HFF-Myc (cell line): ENCODE measurements at places on chromosomes 3 and 15.

GRCh38 chr3:23548706-23549105 lies 257.0 kb upstream of the UBE2E1 start:
- no peak for DNase-seq

DNA sequence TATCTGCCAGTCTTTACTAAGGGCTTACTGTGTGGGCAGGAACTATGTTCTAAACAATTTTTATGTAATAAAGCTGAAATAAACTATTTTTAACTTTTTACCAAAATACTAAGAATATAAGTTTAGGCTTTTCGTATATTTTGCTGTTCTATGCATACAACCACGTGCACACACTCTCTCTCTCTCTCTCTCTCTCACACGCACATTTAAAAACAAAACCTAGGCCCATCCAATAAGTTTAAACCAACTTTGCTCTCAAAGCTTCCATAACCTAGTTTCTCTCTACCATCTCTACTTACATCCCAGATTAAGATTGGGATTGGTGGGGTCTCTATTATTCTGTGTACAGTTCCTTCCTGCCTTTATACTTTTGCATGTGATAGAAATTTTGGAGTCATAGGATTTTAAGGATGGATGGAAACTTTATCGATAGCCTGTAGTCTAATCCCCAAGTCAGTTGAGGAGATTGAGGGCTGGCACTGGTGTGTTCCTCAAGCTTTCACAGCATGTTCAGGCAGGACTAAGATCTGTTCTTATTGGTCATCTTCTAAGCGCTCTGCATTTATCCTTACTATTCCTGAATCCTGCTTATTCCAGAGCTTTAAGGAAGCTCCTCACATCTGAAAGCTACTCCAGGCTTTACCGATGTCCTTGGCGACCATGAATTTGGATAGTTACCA lies 1.8 kb downstream of the GPR171 start:
- DNase-seq: no peak

DNA sequence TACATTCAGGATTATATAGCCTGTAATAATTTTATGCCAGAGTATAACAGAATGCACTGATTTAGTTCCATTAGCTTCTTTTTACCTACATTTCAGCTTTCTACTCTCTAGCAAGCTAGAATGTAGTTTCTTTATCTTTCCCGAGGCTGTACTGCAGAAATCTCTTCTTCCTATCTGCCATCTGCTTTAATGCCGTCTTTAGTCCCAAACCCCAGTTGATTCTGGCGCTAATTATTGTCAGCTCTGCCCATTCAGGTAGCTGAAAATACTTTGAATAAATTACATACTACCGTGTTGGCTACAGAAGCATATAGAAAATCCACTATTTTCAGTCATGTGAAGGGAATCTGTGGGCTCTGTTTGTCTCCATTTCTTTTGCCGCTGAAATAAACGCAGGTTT lies 706.7 kb downstream of the NTRK3 start:
- DNase-seq: no peak

DNA sequence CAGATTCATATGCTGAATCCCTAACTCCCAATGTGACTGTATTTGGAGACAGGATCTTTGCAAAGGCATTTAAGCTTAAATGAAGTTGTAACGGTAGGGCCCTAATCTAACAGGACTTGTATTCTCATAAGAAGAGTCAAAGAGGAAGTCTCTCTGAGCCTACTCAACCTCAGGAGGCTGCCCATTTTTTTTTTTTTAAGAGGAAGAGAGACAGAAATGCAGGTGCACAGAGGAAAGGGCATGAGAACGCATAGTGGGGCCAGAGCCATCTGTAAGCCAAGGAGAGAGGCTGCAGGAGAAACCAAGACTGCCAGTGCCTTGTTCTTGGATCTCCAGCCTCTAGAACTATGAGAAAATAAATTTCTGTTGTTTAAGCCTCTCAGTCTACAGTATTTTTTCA lies 28.4 kb downstream of the ZNF860 start:
- DNase-seq: no peak

- DNase-seq: no peak
Measured at GRCh38 chr3:65856907-65857306, 181.8 kb downstream of the MAGI1 start.

DNA sequence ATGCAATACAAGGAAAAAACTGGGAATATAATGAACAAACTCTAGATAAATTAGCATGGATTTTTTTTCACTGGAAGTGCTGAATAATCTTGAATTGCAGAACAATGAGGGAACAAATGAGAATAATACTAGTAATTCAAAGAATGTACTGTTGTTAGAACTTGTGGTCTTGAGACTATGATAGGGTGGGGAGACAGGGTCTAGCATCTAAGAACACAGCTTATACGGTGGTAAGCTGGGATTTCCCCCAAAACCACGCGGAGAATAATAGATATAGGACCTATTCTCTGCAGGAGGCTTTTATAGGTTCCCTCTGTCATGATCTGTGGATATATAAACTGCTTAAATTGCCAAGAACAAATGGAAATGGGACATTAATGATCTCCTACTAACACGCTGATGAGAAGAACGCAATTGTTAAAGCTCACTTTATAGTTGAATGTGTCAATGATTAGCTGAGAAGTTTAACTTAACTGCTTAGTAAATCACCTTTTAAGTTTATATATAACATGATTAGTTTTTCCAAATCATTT lies 692.3 kb downstream of the ZPLD1 start:
- DNase-seq: no peak

DNA sequence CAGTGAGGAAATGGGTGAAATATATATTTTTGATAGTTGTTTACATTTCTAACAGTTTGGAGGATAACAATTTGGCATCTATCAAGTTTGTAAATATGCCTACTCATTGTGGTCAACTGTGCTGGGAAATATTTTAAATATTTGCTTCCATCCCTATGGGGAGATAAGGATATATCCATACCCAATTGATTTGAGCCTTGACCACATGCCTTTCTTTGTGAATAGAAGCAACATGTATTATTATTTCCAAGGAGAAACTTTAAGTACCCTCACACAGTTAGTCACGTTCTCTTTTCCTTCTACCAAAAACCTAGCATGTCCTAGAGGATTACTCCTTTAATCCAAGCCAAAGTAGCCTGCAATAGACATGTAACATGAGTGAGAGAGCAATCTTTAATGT lies 245.4 kb upstream of the CBLB start:
- DNase-seq: no peak

GRCh38 chr3:195774917-195775316 lies 36.8 kb downstream of the MUC4 start:
- DNase-seq: no peak

GRCh38 chr15:40766906-40767837 lies 2.6 kb upstream of the C15orf62 start:
- DNase-seq: no peak

GRCh38 chr15:66323312-66323928 lies 30.1 kb downstream of the DIS3L start:
- no peak for DNase-seq

- no peak for DNase-seq
Measured at GRCh38 chr3:108501535-108501934, 8.9 kb downstream of the MYH15 start.

GRCh38 chr3:33544126-33544525 lies 103.9 kb upstream of the UBP1 start:
- no peak for DNase-seq

GRCh38 chr15:95410757-95411156 lies 919.7 kb upstream of the NR2F2 start:
- DNase-seq: no peak

DNA sequence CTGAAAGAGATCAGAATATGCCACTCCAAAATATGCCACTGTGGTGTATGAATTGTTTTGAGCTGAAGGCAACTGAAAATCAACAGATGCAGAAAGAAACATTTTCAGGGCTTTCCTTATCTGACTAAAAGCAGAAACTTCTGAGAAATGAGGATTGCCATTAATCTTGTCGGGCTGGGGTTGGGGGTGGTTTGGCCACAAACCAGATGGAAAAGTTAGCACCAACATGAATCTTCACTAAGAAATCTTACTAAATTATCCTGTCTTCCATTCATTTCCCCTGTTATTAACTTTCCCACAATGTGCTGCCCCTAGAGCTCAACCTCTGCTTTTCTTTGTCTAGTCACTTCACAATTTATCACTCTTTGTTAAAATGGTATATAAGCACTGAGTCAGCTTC lies 229.9 kb upstream of the GADL1 start:
- DNase-seq: no peak

- DNase-seq: peak; percentile 16
Measured at GRCh38 chr3:141000027-141000663, 51.0 kb upstream of the SPSB4 start.

DNA sequence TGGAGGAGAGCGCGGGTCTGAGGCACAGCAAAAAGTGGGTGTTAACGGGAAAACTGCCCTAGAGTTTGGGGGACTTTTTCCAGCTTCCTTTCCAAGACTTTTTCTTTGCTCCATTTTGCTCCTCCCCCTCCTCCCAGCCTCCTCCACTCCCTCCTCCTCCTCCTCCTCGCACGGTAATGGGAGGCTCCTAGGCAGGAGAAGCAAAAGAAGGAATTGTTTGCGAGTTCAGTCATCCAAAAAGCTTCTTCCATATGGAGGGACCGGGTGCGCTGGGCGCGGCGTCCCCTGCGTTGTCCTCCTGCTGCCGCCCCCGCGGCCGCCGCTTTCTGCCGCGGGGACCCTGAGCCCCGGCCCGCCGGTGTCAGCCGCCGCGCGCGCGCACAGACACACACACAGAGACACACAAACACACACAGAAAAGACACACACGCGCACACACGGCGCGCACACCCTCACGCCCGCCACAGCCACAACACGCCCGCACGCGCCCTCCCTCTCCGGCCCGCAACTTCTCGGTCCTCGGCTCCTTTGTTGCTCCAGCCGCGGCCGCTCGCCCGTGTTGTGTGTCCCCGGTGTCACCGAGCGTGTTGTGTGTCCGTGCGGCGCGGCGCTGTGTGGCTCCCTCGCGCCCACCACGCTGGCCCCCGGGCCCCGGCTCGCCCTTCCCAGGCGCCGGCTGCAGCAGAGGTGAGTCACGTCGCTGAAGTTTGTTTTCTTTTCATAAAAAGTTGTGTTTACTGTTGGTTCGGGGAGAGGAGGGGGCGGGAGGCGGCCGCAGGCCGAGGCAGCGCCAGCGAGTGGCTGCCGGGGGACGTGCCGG lies at the start of gene BOC:
Gene BOC (plus strand): TSS at position 228 of the 820 bp plus-strand sequence. CDS start 38,246 bp downstream, outside the sequence.
- DNase-seq: no peak

GRCh38 chr3:72595376-72595775 lies 252.9 kb downstream of the SHQ1 start:
- no peak for DNase-seq

GRCh38 chr15:59491062-59491461 lies 53.1 kb downstream of the FAM81A start:
- no peak for DNase-seq

DNA sequence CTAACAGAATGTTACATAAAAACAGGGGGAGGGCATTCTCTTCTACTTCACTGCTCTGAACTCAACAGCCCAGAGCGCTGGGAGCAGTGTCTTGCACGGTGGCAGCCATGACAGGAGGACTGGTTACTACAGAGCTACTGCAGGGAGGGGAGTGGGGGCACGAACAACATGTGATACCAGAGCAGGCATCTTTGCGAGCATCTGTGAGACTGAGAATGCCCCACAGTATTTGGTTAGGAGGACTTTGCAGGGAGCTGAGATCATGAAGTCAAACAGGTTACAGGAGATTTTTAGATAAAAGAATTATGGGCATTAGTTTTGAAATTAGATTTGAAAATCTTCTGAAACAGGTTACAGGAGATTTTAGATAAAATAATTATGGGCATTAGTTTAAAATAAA lies 58.8 kb upstream of the GOLGA8B start:
- no peak for DNase-seq

GRCh38 chr15:85404176-85404917 lies 23.9 kb downstream of the AKAP13 start:
- DNase-seq: no peak

GRCh38 chr15:70343961-70344621 lies 246.4 kb upstream of the TLE3 start:
- no peak for DNase-seq
